Fibroblast of villous mesenchyme (primary cell): ENCODE measurements at places on chromosomes 7 and 10. TPM values are rescaled to one million over a fixed set of nuclear protein-coding genes. Genes with fewer than 3 reads are reported as not detected.

Gene PILRA
- total RNA-seq, result 0.43 TPM in 1 of 2 replicates, not detected in the other

GRCh38 chr7:24419077-24419476 lies 135.1 kb downstream of the NPY start:
- no peak for DNase-seq

DNA sequence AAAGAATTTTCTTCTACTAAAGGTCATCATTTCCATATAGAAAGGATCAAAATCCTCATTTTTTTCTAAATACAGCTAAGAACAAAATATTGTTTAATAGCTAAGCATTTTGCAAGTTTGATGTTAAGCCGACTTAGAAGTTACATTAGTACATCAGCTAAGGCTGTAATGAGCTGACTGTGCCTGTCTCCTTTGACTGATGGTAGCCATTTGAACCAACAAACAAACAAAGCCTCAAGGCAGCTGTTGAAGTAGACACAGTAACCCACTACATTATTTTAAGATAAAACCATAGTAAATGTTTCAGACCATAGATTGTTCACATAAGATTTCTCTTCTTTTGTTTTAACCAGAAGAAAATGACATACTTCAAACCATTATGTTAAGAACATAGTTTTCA lies 210.9 kb upstream of the VSTM2A start:
- no peak for DNase-seq

Gene CNNM1
- 3.5 and 5.8 TPM in 2 replicates for total RNA-seq

GRCh38 chr10:112926906-112927688 lies 22.9 kb upstream of the TCF7L2 start:
- DNase-seq, result no peak

GRCh38 chr7:112748381-112748780 lies 41.8 kb downstream of the TMEM168 start:
- no peak for DNase-seq

- DNase-seq, result no peak
These were observed 101.0 kb upstream of the SP4 start for GRCh38 chr7:21326921-21327320.

DNA sequence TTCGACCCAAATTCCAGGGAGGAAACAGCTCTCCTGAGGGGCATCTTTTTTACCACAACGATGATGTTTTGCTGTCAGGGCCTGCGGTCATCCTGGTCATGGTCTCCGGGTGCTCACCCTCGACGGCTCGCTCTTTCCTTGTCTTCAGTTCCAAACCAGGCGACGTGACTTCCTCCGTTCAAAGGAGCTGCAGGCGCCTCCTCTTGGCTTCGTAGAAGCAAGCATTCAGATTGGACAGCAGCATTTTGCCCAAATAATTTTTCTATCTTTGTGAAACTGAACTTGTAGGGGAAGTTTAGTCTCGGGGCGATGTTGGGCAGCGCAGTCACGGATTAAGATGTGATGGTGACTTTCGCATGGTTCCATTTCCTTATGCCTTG lies 208.9 kb downstream of the DNAJB6 start:
- no peak for DNase-seq

DNA sequence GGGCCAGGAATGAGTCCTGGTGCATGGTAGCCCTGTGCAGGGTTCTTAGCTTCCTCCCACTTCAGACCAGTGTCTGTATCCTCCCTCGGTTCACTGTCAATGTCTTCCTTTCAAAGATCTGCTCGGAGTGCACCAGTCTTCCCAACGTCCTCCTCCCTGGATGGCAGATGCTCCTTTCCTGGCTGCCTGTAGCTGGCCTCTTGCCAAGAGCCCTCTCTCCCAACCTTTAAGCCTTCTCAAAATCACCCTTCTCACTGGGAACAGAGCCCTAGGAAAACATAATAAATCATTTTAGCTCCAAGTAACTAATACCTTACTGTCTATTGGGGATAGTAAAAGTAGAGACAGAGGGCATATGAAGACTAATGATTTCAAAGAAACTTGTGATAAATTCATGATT lies 490.6 kb downstream of the CCSER2 start:
- DNase-seq, result no peak

Gene ZNF316
- total RNA-seq, result 12.1 and 13.2 TPM in 2 replicates
